ENCODE measurements at places on chromosomes 7 and 10.

- DNase-seq, result no peak
Observed at GRCh38 chr10:122373721-122374120, 787 bp upstream of the PLEKHA1 start.

DNA sequence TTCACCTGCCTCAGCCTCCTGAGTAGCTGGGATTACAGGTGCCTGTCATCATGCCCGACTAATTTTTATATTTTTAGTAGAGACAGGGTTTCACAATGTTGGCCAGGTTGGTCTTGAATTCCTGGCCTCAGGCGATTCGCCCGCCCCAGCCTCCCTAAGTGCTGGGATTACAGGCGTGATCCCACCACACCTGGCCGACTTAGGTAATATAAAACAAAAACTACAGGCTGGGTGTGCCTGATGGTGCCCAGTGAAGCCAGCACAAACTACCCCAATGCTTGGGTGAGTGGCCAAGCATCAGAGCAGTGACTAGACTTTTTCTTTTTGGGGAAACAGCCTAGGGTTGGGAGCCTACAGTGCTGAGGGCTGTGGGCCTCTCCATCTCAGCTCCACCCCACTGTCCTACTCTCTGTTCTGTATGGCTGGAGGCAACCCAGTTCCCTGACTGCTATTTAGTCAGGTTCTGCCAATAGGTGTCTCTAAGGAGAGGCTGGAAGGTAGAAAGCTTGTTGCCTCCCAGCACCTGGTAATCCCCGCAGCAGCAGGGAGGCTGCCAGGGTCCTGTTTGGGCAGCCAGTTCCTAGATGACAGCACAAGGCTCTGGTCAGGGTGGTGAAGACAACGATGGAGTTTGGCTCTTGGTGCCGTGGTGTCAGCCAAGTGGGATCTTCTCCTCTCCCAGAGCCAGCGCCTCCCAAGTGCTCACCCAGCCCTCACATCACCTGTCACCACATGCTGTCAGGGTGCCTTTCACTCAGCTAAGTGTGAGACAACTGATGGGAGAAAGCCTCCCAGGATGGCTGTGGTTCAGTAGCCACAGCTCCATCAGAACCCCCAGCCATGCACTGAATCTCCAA, 10.4 kb upstream of the NACAD start:
- DNase-seq, result no peak

DNA sequence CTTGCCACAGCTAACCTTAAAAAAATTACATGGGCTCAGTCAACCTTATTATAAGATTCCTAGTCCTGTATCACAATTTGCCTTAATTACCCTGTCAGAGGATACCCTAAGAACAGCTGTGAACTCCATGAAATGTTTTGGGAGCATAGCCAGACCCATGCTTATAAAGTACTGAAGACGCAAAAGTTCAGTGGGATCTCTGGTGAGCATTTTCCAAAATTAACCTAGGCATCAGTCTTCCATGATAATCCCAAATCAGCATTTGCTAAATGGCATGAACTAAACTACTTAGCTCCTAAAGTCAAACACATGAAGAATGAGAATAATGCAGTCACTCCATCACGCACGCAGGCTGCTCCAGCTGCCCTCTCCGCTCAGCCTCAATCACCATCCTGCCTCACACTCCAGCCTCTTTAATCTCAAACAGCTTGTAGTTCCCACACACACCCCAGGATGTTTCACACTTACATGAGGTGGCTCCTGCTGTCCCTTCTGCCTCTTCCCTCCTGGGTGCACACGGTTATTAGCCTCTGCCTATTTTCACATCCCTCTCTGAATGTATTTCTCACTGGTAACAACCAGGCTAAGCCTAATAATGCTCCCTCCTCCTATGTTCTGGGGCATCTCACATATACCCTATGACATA, 15.3 kb downstream of the IGF2BP3 start:
- DNase-seq, result no peak

GRCh38 chr7:4017081-4017480, 665.0 kb upstream of the FOXK1 start:
- DNase-seq, result no peak

GRCh38 chr7:142434666-142435167, 176.9 kb upstream of the PRSS58 start:
- DNase-seq, result no peak

GRCh38 chr7:53518319-53518718, 482.9 kb downstream of the POM121L12 start:
- no peak for DNase-seq

DNA sequence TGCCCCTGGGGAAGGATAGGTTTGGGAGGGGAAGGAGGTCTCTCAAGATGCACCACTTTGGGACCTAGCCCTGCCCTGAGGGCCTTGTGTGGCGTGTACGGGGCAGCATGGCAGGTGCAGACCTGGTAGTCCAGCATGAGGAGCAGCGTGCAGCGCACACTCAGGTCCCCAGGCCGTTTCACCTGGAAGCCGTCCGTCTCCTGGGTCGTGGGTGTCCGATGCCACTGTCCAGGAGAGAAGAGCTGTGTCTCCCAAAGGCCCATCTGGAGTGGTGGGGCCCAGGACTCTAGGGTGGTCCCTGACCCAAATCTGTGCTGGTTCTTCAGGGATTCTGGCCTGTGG, 6.8 kb downstream of the SMARCD3 start:
- DNase-seq, result no peak

DNA sequence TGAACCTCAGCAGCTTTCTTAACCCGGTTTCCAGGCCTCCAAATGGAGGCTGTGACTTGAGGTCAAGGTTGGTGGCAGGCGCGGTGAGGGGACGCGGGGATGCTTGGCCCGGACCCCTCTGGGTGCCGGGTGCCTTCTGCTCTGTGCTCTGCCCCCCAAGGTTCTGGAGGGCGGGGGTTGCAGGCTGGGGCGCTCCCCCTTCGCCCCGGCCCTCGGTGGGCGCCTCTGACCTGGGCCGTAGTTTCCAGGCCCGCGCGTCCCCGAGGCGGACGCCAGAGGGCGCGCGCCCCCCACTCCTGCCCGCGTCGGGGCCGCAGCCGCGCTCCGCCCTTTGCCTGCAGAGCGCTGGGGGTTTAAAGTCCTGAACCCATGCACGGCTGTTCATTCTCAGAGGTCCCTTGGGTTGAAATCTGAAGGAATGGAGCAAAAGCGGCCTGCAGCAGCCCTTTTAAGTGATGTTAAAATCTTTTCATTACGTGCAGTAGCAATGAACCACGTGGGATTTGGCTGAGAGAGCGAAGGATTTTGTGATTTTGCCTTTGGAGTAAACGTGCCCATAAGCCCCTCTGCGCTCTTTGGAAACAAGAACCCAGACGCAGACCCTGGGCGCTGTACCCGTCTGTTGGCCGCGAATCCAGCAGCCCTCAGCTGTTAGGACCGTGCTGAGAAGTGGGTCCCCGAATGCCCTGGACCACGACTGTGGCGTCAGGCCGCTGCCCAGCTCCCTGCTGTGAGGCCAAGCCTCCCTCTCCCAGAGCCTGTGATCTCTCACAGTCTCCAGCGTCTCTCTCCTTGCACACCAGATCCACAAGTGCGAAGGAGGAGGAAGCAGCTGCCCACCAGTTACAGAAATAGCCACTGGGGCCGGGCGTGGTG, 135.0 kb downstream of the ACTR3B start:
- DNase-seq, result no peak
